ENCODE measurements at places on chromosomes 1 and 21.

DNA sequence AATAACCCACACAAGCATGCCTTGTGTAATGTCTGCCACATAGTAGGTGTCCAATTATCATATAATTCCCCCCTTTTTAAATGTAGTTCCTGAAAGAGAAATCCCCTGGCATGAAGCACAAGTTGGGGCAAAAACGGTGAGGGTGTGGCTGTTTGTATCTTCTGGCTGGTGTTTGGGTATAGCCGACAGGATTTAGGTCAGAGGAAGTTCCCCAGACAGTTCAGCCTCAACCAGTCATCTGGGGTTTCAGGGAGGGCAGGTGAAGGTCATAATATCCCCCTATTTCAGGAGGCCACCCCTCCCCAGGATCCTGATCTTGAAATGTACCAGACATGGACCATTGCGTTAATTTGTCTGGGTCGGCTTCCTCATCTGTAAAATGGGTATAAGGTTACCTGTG is 29.1 kb upstream of the JUN start:
- DNase-seq, result peak; percentile 46

- DNase-seq, result no peak
Observed at GRCh38 chr1:4837031-4837600, 182.7 kb downstream of the AJAP1 start.

DNA sequence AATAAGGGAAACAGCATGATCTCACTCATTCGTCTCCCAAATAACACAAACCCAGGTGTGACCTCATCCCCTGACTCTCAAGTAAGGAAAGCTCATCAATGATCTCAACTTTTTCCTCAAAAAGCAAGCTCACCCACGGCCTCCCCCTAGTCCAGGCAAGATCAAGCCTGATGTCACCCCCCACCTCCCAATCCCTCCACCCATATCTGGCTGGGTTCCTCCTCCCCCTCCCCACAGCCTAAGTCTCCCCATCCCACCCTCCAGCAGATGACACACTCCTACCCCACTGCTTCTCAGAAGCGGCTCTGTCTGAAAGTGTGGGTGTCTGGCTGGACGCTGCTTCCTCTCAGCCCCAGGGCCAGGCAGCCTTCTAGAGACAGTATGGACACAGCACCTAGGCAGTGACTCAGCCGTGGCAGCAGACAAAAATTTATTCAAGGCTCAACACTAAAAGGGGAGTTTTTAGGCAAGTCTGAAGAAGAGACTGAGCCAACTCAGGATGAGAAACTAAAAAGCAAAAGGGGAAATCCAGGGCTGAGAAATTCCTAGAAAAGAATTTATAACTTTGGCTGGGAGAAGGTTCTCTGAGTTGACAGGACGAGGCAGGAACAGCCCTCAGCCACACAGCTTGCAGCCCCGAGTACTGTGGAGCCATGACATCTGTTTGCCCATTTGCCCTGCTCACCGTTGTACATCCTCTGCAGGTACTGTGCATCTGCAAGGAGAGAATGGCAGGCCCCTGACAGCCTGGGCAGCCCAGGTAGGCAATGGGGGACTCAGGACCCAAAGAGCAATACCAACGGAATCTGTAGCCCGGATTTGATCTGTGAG is 81.6 kb upstream of the LRRC8D start:
- DNase-seq, result peak; percentile 75

GRCh38 chr1:6634371-6635052 is 9.8 kb downstream of the THAP3 start:
- peak; percentile 60 for DNase-seq

DNA sequence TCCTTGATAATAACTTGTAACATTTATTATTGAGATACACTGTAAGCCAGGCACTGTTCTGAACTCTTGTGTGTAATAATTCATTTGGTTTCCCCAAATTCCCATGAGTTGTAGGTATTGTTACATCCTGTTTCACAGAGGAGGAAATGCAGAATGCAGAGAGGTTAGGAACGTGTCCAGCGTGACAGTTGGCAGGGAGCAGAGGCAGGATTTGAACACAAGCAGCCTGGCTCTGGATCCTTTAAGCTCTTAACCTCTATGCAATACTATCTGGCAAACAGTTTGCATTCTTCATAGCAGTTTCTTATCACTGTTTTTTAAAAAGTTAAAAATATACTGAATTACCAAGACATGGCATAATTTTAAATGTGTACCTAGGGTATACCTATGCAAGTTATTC is 30.5 kb downstream of the EEIG2 start:
- DNase-seq, result peak; percentile 42

DNA sequence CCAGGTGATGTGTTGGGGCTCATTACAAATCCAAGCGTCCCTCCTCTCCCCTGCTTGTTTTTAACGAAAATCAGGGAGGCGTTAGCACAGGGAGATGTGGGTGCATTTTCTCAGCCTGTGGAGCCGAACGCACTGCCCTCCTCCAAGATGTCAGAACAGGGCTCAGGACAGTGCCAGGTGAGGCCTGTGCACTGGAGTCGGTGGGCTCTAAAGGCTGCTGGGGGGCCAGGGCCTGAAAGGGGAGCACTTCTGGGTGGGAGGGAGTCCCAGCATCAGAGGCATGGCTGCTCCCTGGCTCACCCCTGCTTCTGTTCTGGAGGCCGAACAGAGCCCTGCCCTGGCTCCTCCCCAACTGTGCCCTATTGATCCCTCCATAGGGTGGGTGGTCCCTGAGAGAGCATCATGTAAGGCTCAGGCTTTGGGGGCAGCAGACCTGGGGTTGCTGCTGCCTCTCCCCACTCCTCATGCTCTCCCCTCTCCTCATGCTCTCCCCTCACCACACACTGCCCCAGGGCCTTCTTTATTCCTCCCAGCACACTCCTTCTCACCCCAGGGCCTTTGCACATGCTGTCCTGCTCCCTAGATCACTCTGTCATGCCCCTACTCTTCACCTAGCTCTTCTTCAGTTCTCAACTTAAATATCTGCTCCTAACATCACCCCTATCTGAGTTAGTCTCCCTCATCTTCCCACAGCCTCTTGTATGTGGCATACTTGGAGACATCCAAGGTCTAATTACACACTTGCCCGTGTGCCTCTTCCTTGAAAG is 725.2 kb downstream of the PTPRU start:
- DNase-seq, result no peak

DNA sequence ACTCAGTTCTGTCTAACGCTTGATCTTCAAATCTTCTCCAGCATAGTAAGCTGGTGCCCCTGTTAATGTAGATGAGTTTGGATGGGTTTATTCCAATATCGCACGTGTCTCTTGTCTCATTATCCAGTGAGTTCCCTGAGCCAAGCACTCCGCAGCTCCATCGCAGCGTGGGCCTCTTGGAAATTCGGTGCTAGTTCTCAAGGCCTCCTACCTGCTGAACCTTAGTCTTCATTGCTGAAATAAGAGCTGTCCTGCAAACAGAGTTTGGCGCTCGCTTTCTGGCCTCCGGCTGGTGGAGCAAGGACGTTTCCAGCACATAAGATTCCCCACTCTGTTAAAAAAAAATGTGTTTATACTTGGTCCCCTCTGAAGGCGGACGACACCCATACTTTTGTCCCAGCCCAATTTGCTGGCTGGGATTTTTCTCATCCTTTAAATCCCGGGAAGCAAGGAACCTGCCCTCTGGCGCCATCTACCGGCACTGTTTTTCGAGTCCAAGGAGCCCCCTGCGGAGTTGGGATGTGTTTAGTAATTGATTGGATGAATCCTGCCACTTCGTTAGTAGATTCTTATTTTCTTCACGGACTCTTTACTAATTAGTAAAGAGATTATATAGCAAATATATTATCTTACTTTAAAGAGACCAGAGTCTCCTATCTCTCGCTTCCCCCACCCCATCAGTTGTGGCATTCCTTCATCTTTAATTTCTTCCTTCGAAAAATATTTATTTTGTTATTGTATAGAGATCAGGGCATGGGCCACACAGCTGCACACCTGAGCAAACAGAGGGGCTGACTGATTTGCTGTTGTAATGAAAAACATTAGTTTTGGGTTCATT is 14.7 kb downstream of the JUN start:
- DNase-seq, result peak; percentile 76

- no peak for DNase-seq
Observed at GRCh38 chr1:62435231-62436038, 1.4 kb upstream of the USP1 start.

DNA sequence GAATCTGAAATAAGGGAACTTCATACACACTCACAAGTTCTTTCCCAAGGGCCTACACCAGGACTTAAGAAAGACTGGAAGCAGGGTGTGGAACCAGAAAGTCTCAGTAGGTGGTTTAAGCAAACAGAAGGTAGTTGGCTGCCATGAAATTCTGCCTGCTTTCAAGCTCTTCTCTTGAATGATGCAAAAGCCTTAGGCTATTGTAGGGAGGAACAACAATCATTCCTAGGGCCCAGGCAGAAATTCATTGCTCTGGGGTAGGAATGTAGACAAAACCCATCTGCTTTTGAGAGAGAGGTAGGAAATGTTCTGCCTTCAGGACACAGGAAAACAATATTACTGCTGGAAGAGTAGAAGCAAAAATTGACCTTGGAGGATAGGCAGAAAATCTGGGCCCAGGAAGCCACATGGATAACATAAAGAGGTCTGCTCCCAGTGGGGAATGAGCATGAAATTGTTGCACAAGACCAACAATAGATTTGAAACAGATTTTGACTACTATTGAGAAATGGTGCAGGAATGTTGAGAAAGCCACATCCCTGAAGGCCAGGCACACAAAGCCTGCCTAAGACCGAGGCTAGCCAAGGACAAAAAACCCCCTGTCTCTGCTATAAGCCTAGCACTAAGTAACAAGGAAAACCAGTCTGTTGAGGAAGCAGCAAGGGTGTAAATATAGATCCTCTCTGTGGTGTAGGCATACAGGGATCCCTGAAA is 22.7 kb upstream of the SFT2D2 start:
- DNase-seq, result no peak

DNA sequence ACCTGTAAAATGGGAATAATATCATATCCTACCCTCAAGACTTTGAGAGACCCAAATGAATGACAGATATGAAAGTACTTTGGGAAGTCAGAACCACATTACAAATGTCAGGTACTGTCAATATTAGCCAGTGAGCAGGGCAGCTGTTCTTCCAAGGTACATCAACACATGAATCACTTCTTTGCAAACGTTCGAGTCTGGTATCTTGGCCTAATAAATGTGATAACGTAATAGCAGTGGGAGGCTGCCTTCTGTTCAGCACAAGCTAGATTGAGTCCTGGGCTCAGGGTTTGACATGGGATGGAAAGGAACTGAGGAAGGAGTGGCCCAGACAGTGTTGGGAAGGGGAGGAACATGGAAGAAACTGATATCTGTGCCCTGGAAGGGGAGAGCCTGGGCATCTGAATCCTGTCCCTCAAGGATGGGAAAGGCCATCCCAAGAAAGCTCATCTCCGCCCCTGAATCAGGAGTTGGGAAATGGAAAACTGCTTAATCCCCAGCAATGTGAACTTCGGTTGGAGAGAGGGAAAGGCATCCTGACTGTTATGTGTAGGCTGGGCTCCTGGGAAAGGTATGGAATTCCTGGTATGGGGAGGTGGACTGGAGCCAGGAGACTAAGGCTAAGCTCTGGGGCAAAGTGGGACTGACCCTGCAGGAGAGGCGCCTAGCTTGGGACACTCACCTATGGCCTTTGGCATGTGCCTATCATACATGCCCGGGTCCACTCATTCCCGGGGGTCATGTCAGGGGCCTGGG is 14.3 kb downstream of the KCNC4 start:
- DNase-seq, result no peak

GRCh38 chr1:88768816-88769215 is 84.7 kb downstream of the PKN2 start:
- DNase-seq, result no peak

DNA sequence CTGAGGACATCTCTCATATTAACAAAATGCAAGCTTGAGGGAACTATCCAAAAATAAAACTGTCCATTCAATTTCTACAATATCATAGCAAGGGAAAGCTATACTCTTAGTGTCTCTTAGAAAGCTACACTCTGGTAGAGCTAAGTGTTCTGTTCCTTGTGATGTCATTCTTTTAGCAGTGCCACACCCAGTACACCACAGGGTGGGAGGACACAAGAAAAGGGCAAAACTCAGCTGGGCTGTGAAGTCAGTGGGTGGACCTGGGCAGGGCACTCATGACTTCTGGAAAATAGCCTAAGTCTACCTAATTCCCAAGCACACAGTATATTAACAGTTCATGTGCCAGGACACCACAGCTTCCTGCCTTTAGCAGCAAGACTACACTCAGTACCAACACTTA is 42.2 kb upstream of the TNFSF4 start:
- DNase-seq, result no peak

DNA sequence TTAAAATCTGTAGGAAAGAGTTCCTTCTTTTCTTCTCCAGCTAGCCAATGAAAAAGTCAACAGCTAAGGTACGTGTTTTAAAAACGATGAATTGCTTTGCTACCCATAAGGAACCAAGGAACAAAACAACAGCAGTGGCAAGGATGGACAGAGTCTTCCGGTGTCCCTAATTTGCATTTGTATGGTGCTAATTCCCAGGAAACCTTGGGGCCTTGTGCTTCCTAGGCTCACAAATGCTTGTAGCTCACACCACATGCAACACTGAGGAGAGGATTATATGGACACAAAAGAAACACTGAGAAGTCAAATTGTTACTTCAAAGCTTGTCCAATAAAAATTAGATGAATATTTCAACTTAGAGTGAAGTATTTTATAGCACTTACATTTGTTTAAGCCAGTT is 1.8 kb upstream of the PGBD5 start:
- no peak for DNase-seq

DNA sequence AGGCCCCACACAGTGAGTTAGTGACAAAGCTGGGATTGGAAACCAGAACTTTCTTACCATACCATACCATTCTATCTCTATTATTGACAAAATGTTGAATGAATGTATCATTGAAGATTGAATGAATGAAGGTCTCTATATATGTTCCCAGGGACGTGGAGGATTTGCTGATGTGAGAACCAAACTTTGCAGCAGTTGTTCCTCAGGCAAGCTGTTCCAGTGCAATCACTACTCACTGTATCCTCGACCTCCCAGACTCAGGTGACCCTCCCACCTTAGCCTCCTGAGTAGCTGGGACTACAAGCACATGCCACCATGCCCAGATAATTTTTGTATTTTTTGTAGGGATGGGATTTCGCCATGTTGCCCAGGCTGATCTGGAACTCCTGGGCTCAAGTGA is 11.6 kb upstream of the LIN28A start:
- no peak for DNase-seq

DNA sequence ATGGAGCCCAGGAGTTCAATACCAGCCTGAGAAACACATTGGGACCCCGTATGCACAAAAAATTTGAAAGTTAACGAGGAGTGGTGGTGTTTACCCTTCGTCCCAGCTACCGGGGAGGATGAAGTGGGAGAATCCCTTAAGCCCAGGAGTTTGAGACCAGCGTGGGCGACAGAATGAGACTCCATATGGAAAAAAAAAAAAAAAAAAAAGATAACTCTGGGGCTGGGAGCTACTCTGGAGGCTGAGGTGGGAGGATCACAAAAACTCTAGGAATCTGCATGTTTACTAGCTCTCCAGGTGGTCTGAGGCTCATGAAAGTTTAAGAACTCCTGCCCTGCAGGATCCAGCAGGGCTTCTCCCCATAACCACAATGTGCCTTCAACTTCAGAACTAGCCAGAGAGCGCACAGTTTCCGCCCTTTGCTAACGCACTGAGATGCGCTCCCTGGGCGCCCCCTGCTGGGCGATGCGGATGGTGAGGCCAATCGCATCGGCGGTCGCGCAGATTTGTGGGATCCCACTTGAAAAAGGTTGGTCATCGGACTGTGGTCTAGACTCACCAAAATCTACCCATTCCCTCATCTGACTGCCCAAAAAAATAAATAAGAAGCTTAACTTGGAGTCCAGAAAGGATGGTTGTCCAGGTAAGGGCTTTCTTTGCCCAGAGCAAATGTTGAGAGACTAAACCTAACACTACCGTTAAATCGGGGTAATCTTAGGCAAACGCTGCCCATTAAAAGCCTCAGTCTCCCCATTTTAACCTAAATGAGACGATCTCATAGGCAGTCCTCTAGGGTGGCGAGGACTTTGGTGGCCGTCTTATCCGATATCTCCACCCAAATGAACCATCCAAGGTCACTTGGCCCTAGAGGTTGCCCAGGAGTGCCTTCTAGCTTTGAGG is 8.8 kb downstream of the ZNF683 start:
- peak; percentile 84 for DNase-seq

All from Daoy (cell line).